ENCODE measurements at places on chromosomes 4 and X. TPM values are rescaled to one million over a fixed set of nuclear protein-coding genes. Genes with fewer than 3 reads are reported as not detected.
A peak's percentile ranks its signal among the peaks of the same experiment; 100 is the strongest.

GRCh38 chrX:23720117-23720677, 22.9 kb downstream of the ACOT9 start:
- DNase-seq, result no peak
- H3K4me1 ChIP-seq, result peaks cover 3% of the 10 kb centered on the region
- H3K36me3 ChIP-seq, result peaks cover 16% of the 10 kb centered on the region
- H3K27me3 ChIP-seq, result no peaks in the 10 kb centered on the region
- H3K4me3 ChIP-seq, result no peak overlapping the region

DNA sequence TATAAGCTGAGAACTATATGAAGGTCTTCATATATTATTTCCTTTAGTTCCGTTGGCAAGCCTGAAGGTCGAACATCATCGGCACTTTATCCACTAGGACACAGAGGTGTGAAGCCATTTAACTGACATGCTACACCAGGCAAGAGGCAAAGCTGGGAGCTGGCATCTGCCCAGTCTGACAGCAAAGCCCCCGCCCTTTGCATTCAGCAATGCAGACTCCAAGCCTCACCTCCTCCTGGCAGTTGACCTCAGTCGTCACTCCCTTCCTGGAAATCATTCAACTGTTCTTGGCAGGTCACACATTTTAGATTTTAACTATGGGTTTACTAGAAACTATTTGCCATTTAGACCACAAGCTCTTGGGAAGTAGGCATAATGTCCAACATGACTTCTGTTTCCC, 135.8 kb upstream of the FRG1 start:
- no peaks in the 10 kb centered on the region for H3K36me3 ChIP-seq
- no peak overlapping the region for H3K27ac ChIP-seq
- H3K4me1 ChIP-seq, result no peaks in the 10 kb centered on the region
- DNase-seq, result no peak
- H3K27me3 ChIP-seq, result no peaks in the 10 kb centered on the region
- H3K4me3 ChIP-seq, result no peak overlapping the region

YY2 gene
- 1.4 TPM for total RNA-seq

- H3K27me3 ChIP-seq, result no peaks in the 10 kb centered on the region
- no peaks in the 10 kb centered on the region for H3K36me3 ChIP-seq
- no peaks in the 10 kb centered on the region for H3K4me1 ChIP-seq
- no peak overlapping the region for H3K27ac ChIP-seq
Observed at GRCh38 chr4:15753786-15754185, 24.3 kb upstream of the CD38 start.

CXorf49 gene
- not detected for total RNA-seq

- no peaks in the 10 kb centered on the region for H3K4me1 ChIP-seq
- DNase-seq, result no peak
- H3K36me3 ChIP-seq, result peaks cover 30% of the 10 kb centered on the region
Observed at GRCh38 chr4:48153791-48154550, 19.9 kb upstream of the TXK start.

GRCh38 chr4:147971116-147971515, 239.2 kb downstream of the ARHGAP10 start:
- H3K4me3 ChIP-seq, result no peak overlapping the region
- DNase-seq, result no peak

DNA sequence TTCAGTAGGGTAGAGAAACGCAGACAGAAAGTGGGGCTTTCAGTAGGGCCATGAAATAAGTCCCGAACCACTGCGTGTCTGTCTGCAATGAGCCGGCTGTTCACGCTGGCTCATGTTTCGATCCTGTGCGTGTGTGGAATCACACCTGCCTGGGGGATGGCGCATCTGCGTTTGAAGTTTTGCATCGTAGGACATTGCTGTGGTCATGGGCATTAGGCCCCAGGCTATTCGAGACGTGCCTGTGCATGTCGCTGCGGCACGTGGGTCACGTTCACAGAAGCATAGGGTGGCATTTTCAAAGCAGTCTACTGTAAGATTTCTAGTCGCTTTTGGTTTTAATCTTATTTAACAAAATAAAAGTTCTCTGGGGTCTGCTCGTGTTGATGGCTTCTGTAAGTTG, 25.5 kb upstream of the HGFAC start:
- H3K4me1 ChIP-seq, result no peaks in the 10 kb centered on the region
- DNase-seq, result no peak
- no peak overlapping the region for H3K4me3 ChIP-seq
- H3K27ac ChIP-seq, result no peak overlapping the region

DNA sequence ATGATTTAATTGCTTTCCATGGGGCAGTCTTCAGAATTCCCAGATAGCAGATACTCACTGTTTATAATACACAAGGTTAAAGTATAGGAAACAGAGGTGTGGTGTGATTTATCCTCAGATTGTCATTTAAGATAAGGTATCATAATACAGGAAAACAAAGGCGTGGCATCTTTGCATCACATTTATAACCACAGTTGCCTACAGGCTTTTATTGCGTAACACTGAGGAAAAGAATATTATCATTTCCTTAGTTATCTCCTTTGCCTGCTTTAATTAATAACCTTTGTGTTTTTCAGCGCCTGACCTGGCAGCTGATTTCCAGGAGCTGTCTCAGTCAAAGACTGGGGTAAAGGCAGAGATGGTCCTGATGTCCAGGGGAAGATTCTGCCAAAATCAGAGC, 68.8 kb downstream of the SSX7 start:
- H3K36me3 ChIP-seq, result no peaks in the 10 kb centered on the region
- no peak overlapping the region for H3K27ac ChIP-seq
- DNase-seq, result no peak
- H3K4me1 ChIP-seq, result no peaks in the 10 kb centered on the region
- no peak overlapping the region for H3K4me3 ChIP-seq
- H3K27me3 ChIP-seq, result peaks cover 15% of the 10 kb centered on the region

DNA sequence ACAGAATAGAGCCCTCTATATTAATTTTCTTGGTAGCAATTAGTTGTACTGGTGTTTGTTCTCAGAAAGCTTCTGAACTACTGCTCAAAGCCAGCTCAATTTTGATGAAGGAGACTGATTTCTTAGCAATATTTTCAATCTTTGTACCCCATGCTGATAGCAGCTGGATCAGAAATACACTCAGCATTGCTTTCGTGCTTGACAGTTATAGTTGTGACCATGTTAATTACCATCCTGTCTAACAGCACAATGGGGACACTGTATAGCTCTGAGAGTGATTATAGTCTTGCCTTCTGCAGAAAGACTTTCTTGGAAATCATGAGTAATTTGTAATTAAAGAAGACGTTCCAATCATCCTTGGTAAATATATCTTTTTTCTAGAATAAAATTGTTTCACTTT, 79.7 kb upstream of the GNPDA2 start:
- no peaks in the 10 kb centered on the region for H3K36me3 ChIP-seq
- H3K4me1 ChIP-seq, result no peaks in the 10 kb centered on the region
- no peak overlapping the region for H3K4me3 ChIP-seq
- H3K27ac ChIP-seq, result no peak overlapping the region
- no peak for DNase-seq

IRS4 gene
- total RNA-seq, result 2.3 TPM

DNA sequence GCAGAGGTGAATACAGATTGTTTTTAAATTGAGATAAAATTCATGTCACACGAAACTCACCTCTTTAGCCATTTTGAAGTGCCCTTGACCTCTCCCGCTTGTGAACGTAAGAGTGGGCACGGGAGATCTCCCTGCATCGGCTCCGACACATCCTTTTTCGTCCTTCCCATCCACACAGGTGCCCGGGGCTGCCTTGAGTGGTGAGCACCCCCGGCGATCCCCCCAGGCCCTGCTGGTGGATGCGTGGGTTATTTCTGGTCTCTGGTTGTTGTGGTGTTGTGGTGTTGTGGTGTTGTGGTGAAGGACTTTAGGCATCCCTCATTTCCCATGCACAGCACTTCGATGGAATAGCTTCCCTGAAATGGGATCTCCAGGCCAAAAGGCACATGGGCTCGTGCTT, 46.1 kb downstream of the PSAPL1 start:
- DNase-seq, result peak; percentile 22
- no peaks in the 10 kb centered on the region for H3K4me1 ChIP-seq
- H3K4me3 ChIP-seq, result no peak overlapping the region
- H3K36me3 ChIP-seq, result no peaks in the 10 kb centered on the region

NIPAL1 gene
- total RNA-seq, result 5.5 TPM

CENPVL1 gene
- total RNA-seq, result 0.64 TPM

- DNase-seq, result no peak
- H3K36me3 ChIP-seq, result no peaks in the 10 kb centered on the region
- no peaks in the 10 kb centered on the region for H3K4me1 ChIP-seq
- no peak overlapping the region for H3K27ac ChIP-seq
Observed at GRCh38 chr4:118839221-118839927, 3.4 kb upstream of the SEC24D start.

- H3K4me1 ChIP-seq, result no peaks in the 10 kb centered on the region
- H3K4me3 ChIP-seq, result no peak overlapping the region
- H3K36me3 ChIP-seq, result no peaks in the 10 kb centered on the region
- DNase-seq, result no peak
- H3K27ac ChIP-seq, result no peak overlapping the region
Observed at GRCh38 chr4:179747218-179747910, 2305.1 kb upstream of the AGA start.

- no peaks in the 10 kb centered on the region for H3K27me3 ChIP-seq
- no peaks in the 10 kb centered on the region for H3K4me1 ChIP-seq
- no peaks in the 10 kb centered on the region for H3K36me3 ChIP-seq
- no peak overlapping the region for H3K4me3 ChIP-seq
- H3K27ac ChIP-seq, result no peak overlapping the region
- DNase-seq, result no peak
Observed at GRCh38 chrX:100871594-100872560, 2.3 kb downstream of the NOX1 start.

DNA sequence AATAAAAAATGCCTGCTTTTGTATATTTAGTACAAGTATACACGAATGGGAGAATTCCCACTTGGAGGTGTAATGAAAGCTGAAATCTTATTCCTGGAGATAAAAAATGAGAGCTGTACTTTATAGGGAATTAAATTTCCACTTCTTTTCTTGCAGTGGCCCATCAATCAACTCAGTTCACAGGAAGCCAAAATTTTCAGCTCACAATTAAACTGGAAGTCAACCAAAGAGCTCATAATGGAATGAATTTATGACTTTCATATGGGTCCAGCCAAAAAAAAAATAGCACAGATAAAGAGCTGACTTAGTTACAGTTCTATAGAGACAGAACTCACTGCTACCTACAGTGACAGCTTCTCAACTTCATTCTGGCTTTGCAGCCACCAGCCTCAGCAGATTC, 115.2 kb upstream of the TBC1D9 start:
- no peak for DNase-seq
- H3K27ac ChIP-seq, result no peak overlapping the region
- H3K4me1 ChIP-seq, result peaks cover 7% of the 10 kb centered on the region
- no peaks in the 10 kb centered on the region for H3K36me3 ChIP-seq
- H3K4me3 ChIP-seq, result no peak overlapping the region

DNA sequence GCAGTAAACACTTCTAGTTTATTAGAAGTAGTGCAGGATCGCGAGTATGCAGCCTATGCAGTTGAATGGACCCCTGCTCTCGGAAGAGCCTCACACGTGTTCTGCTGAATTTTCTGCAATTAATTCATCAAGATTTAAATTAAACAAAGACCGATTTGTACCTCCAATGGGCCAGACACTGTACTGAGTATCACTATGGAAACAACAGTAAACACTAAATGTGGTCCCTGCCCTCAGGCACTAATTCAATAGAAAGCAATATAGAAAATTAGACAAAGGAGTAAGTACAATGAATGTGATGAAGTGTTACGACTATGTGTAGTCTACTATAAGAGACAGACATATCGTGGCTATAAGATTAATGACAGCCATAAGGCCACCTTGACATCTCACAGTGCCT, 740.3 kb upstream of the FRG1 start:
- H3K27me3 ChIP-seq, result peaks cover 8% of the 10 kb centered on the region
- no peak for DNase-seq
- H3K27ac ChIP-seq, result no peak overlapping the region
- H3K36me3 ChIP-seq, result no peaks in the 10 kb centered on the region

DNA sequence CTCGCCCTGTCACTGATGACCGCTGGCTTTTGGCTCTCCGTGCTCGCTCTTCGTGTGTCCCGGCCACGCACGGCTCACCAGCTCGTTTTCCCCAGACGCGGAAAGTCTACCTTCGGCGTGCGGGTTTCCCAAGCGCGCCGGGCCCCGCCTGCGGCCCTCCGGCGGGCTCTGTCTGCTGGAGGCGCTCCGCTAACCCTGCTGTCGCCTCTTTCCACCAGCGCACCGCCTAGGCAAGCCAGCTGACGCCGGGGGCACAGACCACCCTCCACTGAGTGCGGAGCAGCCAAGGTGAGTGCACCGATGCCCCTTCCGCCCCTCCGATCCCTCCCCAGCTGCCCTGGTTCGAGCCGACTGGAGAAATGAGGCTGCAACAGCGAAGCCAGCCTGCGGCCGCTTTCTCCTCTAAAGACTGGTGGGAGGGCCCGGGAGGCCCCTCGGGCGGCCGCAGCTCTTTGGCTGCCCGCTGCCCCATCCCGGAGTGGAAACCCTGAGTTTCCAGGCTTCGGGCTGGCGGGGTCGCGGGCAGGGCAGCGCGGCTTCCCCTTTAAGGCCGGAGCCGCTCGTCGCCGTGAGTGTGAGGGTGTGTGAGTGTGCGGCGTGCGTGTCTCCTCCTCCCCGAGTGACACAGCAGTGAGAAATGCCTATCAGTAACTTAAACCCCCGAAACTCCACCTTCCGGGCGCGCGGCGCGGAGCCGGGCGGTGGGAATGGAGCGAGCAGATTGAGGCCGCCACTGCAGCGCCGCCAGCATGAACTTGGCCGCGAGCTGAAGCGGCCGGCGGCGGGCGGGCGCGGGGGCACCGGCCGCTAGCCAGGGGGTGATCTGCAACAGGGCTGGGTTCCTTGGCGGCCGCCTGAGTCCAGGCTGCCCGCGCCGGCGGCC, at the start of gene MAMLD1:
TSS of gene MAMLD1 (plus strand) at position 719 of the 883 bp plus-strand sequence. CDS start 82,200 bp downstream, outside the sequence.
- H3K4me1 ChIP-seq, result no peaks in the 10 kb centered on the region
- H3K36me3 ChIP-seq, result no peaks in the 10 kb centered on the region
- DNase-seq, result peak; percentile 71
- H3K27me3 ChIP-seq, result peaks cover 57% of the 10 kb centered on the region

PPEF2 gene
- not detected for total RNA-seq

GRCh38 chr4:28209371-28209924, 1348.8 kb downstream of the STIM2 start:
- no peaks in the 10 kb centered on the region for H3K36me3 ChIP-seq
- H3K4me1 ChIP-seq, result no peaks in the 10 kb centered on the region
- no peak overlapping the region for H3K4me3 ChIP-seq
- no peaks in the 10 kb centered on the region for H3K27me3 ChIP-seq
- H3K27ac ChIP-seq, result no peak overlapping the region
- DNase-seq, result no peak

UGT8 gene
- 12.4 TPM for total RNA-seq

PRKG2 gene
- total RNA-seq, result 1.1 TPM

DNA sequence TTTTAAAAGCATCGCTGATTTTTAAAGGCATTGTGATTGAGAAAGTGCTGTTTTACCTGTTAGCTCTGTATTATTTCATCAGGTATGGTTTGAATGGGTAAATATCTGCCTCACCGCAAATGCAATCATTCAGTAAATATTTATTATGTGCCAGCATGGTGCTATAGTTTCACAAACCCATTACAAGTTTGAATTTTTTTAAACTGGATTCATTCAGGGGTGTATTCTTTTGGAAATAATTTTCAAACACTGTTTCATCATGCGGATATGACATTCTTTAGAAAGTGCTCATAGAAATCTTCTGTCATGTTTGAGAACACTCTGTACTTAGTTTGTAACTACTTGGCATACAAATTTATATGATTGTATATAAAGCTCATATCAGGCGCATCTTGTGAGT, 37.2 kb downstream of the LIMCH1 start:
- DNase-seq, result no peak
- H3K27ac ChIP-seq, result no peak overlapping the region
- H3K27me3 ChIP-seq, result peaks cover 2% of the 10 kb centered on the region

GRCh38 chrX:19627081-19627480, 111.8 kb upstream of the MAP3K15 start:
- DNase-seq, result no peak
- H3K4me1 ChIP-seq, result no peaks in the 10 kb centered on the region
- H3K27ac ChIP-seq, result no peak overlapping the region
- no peak overlapping the region for H3K4me3 ChIP-seq
- H3K27me3 ChIP-seq, result no peaks in the 10 kb centered on the region

All from endodermal cell (in vitro differentiated cells).